ENCODE measurements at places on chromosomes 2 and 18.

DNA sequence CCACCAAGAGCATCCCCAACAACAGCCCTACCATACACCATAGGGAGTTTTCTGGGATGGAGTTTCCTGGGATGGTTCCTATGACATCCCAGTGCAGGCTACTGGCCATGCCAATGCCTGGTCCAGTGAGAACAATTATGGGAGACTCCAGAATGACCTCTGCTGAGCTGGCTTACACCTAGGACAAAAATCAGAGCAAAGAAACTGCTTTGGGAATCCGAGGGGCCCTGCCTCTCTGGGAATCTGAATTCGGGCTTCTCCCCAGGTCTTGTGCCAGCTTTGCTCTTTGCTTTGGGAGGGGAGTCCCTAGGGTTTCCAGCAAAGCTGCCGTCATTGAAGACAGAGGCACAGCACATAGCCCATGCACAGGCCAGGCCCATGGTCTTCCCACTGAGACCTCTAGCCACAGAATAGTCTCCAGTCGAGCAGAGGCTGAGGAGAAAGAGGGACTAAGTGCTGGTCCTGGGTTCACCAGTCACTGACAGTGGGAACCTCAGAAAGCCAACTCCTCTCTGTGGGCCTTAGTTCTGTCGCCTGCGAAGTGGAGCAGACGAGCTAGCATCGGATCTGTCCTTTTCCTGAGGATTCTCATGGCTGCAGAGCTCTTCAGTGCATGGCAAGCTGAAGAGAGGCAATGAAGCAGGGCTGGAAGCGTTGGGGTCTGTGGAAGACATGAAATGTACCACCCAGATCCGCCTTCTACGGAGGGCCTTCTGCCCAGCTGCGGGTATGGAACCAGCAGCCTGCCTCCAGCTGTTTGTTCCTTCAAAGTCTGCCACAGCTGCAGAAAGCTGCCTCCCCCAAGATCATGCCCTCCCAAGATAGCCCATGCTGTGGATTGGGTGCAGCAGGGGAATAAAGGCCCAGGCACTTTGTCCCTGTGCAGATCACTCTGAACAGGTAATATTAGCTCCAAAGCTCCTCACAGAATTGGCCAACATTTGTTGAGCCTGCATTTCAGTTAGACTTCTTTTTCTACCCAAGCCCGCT is 11.2 kb upstream of the LBH start:
- H3K4me3 ChIP-seq, result no peak overlapping the region
- no peak overlapping the region for H3K27ac ChIP-seq
- peaks cover 12% of the 10 kb centered on the region for H3K4me1 ChIP-seq
- no peaks in the 10 kb centered on the region for H3K36me3 ChIP-seq
- DNase-seq, result no peak

DNA sequence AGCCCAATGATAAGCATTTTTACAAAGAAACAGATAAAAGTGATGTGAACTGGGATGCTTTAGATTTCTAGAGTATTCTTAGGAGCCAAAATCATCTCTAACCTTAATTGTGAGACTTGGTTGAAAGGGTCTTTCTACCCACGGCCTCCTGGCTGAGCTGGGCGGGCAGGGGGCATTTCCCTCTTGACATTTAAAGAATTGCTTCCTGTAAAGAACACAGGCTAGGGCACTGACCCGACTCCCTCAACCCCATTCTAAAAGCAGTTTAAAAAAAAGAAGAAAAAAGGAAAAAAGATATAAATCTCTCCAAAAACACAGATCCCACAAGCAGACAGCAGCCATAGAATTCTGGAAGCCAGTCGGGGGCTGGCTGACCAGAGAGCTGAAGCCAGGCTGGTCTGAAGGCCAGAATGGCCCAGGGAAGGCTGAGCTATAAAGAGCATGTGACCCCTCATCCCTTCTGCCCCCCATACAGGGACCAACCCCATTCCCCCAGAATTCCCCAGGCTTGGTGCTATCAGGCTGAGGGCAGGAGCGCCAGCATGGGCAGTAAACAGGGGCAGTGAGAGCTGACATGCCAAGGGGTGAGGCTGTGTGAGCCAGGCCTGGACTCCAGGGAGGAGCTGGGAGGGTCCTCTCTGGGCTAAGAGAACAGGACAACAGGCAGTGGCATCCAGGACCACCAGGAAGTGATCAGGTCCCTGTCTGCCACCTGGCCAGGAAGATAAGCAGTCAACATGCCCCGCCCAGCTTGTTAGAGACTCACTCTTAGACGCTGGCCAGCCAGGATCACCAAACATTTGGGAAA is 188.5 kb downstream of the HDAC4 start:
- no peak overlapping the region for H3K4me3 ChIP-seq
- no peak overlapping the region for H3K27ac ChIP-seq
- no peaks in the 10 kb centered on the region for H3K27me3 ChIP-seq
- no peak for DNase-seq

DNA sequence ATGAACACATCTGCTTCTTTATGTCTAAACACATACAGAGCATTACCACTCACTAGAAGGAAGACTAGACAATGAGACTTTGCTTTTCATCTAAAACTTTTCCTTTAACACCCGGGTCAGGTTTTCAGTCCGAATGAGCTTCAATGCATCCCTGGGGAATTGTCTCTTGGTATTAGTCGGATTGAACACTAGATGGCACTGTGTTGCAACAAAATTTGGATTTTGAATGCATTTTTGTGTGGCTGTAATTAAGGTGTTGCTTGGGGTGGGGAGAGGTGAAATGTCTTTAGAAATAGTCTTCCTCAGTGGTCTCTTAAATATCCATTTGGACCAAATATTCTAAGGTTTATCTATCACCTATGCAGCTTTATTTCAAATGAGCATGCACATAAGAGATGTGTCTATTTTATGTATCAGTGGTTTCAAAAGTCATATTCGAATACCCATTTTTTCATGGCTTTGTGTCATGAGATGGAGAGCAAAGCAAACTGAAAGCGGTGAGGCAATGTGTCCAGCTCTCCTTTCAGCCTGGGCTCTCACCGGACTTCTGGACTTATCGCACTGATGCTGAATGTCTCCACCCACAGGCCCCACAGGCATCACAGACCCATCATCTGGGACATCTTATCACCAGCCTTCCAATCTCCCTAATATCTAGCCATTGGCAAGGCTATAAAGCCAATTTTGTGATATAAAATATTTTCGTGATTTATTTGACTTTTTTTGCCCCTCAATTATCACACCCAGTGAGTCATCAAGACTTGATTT is 510.3 kb downstream of the RNF144A start:
- H3K4me3 ChIP-seq, result no peak overlapping the region
- no peaks in the 10 kb centered on the region for H3K27me3 ChIP-seq
- H3K36me3 ChIP-seq, result no peaks in the 10 kb centered on the region
- peaks cover 9% of the 10 kb centered on the region for H3K4me1 ChIP-seq
- H3K27ac ChIP-seq, result no peak overlapping the region

DNA sequence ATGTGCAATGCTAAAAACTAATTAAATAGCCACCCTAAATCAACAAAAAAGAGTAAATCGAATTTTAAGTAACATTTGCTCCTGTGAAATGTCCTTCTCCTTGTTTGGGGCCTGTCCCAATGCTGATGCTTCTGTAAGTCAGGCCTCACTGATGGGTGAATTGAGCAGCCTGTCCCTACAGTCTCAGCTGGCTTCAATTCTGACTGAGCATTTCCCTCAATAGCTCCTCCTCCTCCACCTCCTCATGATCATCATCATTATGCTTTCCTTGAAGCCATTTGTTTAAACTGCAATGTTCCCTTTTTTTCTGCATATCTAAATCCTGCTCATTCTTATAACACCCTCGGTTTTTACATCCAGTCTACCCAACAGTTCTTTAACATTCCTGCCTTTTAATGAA is 137.2 kb upstream of the CELF4 start:
- H3K27me3 ChIP-seq, result no peaks in the 10 kb centered on the region
- H3K4me3 ChIP-seq, result no peak overlapping the region
- H3K36me3 ChIP-seq, result no peaks in the 10 kb centered on the region

Measured in GM23248 (cell line).